Caudate nucleus (tissue), 63 donors: ENCODE measurements at places on chromosomes 12 and 14.

GRCh38 chr12:114450515-114451300, 44.8 kb upstream of the TBX5 start:
- DNase-seq, result no peak

DNA sequence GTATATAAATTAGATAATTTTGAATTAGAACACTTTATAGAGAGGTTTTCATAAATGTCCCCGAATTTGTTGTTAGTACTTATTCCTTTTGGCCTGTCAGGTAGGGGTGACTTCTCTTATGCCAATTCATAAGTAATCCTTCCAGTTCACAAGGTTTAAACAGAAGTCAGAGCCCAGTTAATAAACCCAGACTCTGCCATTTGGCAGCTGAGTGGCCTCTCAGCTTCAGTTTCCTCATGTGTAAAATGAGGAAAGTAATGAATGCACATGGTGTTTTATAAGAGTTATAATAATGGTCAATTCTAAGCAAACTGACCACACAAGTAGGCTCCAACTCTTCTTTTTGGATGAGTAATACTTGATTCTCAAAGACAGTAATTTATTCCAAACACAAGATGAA, 10.3 kb downstream of the MTERF2 start:
- no peak for DNase-seq

GRCh38 chr12:81297601-81298000, 219.7 kb downstream of the ACSS3 start:
- no peak for DNase-seq

GRCh38 chr14:29663281-29663801, 264.3 kb downstream of the PRKD1 start:
- DNase-seq, result no peak

- no peak for DNase-seq
These were observed 161.7 kb downstream of the ALX1 start for GRCh38 chr12:85441741-85442140.

GRCh38 chr14:49703965-49704364, 11.0 kb downstream of the KLHDC1 start:
- DNase-seq, result no peak

DNA sequence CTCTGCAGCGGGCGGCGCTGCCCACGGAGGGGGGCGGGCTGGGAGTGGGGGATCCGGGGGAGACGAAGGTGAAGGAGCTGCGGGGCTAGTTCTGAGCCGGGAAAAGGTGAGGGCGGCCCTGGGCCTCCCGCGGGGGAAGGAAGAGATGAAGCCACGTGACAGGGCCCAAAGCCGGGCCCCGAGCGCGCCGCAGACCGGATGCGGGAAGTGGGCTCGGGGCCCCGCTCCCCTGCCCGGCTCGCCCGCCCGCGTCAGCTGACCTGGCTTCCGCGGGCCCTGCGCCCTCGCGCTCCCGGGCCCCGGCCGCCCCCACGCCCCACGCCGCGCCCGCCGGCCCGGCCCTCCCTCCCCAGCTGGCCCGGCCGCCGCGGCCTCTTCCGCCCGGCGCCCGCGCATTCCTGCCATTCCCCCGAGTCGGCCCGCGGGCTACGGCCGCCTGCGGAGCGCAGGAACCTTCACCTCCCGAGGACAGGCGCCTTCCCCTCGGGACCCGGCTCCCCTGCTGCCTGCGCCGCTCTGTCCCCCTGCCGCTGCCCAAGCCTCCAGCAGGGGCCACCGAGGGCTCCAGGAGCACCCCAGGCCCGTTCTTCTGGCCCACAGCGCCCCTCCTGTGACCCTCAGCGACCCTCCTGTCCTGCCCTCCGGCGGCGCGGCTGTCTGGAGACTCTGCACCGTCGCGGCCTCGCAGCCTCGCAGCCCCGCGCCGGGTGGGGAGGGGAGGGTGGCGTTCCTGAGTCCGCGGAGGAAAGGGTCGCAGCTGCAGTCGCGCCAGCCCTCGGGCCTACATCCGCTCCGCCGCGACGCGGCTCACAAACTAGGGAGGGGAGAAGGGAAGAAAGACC, 20.4 kb downstream of the NINJ2 start:
- no peak for DNase-seq

GRCh38 chr12:115185506-115185905, 501.5 kb upstream of the TBX3 start:
- DNase-seq, result no peak

- peak; percentile 37 for DNase-seq
These were observed at the start of gene CPNE8 for GRCh38 chr12:38905480-38906351. CPNE8 (minus strand) TSS chr12:38905591; CDS start chr12:38905534, 57 bp downstream.

DNA sequence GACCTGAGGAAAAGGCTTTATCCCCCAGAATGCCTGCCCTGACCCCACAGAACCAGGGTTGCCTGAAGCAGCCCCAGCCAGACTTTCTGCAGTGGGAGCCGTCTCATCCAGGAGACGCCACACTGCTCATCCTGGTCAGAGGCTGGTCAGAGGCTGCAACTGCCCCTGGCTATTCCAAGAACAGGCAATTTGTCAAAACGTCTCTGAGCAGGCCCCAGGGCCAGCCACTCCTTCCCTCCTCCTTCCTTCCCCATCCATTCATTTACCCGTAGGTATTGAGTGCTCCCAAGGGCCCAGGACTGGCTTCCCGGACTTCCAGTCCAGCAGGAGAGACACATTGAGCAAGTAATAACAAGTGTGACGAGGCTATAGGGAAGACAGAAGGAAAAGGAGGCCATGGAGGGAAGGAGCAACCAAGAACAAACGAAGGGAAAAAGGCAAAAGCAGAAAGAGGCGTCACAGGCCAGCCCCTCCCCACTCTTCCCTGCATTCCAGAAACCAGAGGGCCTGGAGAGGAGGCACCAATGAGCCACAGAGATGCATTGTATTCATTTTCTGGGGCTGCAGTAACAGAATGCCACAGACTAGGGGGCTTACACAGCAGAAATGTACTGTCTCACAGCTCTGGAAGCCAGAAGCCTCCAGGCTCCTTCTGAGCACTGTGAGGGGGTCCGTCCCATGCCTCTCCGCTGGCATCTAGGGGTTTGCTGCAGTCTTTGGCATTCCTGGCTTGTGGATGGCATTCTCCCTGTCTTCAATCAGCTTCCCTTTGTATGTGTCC, 21.0 kb upstream of the CD9 start:
- DNase-seq, result no peak

DNA sequence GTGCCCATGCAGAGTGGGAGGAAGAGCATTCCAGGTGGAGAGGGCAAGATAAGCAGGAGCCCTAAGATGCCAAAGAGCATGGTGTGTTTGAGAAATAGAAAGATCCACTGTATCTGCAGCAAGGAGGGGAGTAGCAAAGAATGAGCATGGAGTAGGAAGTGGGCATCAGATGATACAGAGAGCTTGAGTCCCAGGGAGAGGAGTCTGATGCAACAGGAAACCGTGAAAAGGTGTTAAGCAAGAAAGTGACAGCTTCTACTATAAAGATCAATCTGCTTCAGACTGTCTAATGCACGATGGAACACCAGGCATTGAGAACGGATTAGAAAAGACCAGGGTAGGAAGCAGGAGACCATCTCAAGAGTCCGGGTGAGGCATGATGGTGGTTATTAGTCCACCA, 12.3 kb upstream of the GPRC5D start:
- no peak for DNase-seq

DNA sequence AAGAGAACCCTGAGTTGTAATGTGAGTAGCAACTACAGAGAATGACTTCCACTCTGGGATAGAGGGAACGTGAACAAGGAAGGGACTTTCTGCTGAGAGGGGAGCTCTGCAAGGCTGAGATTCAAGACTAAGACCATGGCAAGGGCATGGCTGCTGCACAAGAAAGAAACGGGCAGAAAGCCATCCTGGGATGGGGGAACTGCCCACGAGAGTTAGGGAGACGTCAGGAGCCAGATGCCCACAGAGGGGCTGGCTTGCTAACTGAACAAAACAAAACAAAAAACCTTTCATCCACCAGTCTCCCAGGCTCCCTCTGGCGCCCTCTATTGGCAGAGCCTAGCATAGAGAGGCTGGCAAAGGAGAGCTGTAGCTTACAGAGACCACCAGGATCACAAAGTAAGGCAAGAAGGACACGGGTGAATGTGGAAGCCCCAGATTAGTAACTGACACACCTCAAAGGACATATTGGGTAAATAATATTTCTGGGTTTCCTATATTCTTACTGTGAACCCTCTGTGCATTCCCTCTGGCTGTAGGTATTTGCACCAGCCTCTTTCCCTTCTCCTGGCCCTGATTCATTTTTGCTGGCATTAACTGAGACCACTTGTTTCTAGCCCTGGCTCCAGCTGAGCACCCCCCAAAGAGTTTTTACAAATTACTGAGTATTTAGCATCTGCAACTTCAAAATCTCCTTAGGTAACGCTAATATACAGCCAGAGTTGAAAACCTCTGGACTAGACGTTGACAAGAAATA, 338.3 kb downstream of the EMP1 start:
- DNase-seq, result peak; percentile 71

GRCh38 chr14:39456702-39457250, 24.5 kb upstream of the FBXO33 start:
- DNase-seq, result no peak

DNA sequence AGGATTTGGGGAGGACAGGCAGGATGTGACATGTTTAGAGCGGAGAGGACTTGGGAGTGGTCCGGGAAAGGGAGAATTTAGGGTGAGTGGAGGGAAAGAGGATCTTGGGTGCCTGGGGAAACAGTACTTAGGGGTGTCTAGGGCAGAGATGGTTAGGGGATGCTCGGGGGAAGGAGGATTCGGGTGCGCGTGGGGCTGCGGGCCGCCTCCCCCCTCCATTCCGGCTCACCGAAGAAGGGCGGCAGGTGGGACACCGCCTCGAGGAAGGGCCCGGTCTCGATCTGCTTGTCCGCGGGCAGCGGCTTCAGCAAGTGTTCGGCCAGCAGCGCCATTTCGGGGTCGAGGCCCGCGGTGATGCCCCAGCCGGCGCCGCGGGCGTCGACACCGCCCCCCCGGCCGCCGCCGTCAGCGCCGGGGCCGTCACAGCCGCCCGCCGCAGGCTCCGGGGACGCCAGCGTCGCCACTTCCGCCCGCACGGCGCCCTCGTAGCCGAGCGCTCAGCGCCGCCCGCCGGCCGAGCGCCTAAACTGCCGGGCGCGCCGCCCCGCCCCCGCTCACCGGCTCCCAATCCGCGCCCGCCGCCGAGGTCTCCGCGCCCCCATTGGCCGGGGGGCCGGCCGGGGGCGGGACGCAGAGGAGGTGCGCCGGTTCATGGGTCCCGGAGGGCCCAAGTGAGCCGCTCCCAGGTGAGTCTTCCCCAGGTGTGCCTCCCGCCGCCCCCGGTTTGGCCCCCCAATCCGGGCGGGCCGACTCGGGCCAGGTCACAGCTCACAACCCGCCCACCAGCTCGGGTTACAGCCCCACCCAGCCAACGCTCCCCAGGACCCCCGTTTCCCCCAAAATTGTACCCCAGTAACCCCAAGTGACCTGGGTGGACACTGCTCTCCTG, at the start of gene GLTP:
TSS of gene GLTP (minus strand) at position 499 of the 889 bp plus-strand sequence. CDS start at position 332, 167 bp downstream.
- DNase-seq, result peak; percentile 79

DNA sequence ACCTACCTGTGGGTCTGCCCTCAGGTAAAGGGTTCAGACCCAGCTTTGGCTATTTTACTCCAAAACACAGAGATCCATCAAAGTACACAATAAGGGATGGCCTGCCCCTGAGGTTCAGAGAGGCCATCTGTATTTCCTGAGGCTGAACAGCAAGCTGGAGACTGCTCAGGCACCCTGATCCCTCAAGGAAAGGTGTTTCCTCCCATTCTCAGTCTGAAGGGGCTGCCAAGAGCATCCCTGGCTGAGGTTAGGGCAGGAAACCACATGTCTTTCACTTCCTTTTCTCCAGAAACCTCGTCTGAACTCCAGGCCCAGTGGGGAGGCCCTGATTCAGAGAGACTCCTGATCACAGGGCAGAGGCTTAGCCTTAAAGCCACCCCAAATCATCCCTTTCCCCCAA, 1.5 kb downstream of the RILPL1 start:
- DNase-seq, result no peak

- DNase-seq, result peak; percentile 47
These were observed 494 bp downstream of the TMTC3 start for GRCh38 chr12:88142610-88142991.
